ENCODE measurements at places on chromosomes 13 and 19.

DNA sequence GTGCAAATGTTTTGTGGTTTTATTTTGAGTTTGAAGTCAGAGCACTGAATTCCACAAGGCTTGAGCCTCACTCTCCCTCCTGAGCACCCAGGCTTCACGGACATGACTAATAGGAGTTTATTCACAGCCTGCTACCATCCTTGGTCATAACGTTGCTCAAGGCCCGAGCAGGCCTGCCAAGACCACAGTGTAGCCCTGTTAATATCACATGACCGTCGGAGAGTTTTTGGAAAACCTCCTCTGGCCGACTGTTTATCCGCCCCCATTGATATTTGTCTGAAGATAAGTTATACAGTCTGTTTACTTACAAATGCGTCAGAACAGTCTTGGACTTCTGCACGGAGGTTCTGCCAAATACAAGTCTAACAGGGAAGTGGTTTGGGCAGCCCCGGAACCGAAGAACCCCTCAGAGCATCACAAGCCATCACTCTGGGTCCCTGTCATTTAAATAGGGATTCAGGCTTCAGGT is 89.9 kb downstream of the COL4A2 start:
- DNase-seq, result no peak

DNA sequence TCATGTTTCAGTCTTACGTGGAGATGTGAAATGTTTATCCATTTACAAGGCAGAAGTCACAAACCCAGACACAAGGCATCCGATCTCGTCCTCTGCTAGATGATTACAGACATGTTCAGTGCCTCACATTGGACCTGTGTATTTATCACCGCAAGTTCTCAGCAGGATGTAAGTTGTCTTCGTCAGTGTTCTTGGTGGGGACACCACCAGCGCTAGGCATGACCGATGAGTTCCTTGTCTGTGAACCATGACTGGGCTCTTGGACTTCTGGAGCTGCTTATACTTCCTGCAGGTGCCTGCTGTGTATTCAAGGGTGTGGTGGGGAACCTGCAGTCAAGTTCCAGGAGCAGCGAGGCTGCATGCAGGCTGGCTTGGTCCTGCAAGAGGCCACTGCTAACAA is 105.4 kb downstream of the URI1 start:
- no peak for DNase-seq

DNA sequence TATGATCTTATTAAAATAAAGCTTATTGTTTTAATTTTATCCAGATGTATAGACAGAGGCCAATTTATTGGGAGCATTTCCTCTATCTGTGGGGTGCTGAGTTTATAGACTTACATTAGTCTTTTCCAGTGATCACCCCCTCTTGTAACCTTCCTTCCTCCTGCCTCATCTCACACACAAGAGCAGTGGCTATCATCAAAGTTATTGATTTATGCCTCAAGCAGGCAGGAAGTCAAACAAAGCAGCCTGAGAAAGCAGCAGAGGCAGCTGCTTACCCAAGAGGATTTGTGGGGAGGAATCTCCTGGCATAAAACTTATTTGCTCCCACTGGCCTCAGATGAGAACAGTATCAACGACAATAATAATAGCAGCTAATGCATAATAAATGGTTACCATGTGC is 26.3 kb upstream of the DCLK1 start:
- DNase-seq, result no peak

- no peak for DNase-seq
These were observed 921 bp upstream of the KLC3 start for GRCh38 chr19:45339629-45340028.

- DNase-seq, result no peak
These were observed 14.9 kb upstream of the FEM1A start for GRCh38 chr19:4776436-4777211.

GRCh38 chr13:41465898-41466320 is 8.6 kb downstream of the RGCC start:
- no peak for DNase-seq

DNA sequence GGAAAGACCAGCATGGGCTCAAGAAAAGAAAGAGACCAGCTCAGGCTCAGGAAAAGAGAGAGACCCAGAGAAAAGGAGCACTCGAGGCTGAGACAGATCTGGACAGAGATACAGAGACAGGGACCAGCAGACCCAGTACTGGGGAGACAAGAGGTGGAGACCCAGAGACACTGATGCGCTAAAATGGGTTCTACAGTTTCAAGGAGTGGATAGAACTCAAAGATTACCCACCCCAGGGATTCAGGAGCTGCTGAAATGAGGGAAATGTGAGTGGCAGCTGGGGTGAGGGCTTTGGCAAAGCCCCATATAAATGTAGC is 609 bp upstream of the ZSCAN18 start:
- DNase-seq, result no peak

GRCh38 chr13:46008631-46009030 is 43.9 kb downstream of the ZC3H13 start:
- DNase-seq, result no peak

DNA sequence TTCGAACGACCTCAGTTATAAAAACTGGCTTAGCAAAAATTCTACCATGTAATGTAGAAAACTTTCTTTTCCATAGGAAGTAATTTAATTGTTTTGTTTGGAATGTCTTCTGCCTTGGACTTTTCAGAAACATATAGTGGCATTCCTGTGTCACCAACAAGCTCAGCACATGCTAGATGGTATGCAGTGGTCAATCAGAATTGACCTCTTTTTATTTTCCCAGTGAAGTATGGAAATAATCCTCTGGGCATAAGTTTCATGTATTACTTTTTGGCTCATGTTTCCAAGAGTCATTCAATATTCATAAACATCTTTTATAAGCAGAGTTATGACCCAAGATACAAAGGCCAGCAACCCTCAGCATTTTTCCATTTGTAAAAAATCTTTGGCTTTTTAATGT is 33.6 kb downstream of the NALCN start:
- no peak for DNase-seq

DNA sequence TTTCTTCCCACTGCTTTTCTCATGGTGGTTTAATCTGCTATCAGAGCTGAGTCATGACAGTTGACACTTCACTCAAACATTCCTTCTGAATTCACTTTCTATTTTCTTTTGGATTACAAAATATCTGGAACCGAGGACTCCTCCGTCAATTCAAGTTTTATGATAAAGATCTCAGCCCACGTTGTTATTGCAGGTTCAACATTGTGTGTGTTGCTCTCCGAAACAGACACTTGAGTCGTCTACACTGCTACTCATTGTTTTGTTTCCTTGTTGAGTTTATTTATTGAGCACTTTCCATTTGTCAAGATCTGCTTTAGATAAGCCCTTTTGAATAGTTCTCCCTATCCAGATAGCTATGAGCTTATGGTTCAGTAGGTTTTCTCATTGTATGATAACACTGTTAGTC is 636.1 kb upstream of the GPC6 start:
- no peak for DNase-seq

DNA sequence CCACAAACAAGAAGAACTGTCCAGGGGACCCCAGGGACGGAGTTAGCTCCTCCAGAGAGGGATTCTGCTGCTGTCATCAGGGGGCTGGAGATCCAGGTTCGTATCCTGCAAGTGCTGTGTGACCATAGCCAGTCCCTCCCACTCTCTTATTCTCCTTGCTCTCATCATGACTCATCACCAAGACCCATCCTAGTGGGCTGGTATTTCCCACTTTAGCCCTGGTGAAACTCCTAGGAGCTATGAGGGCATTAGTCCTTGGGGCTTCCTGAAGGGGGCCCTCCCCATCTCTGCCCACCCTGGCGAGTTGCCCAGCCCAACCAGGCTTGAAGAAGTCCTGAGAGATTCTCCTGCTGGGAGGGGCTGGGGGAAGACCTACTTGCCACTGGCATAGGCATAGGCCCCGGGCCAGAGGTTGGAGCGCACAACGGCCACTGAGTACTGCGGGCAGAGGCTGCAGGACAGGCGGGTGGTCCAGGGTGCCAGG is 7.5 kb upstream of the DMWD start:
- no peak for DNase-seq

DNA sequence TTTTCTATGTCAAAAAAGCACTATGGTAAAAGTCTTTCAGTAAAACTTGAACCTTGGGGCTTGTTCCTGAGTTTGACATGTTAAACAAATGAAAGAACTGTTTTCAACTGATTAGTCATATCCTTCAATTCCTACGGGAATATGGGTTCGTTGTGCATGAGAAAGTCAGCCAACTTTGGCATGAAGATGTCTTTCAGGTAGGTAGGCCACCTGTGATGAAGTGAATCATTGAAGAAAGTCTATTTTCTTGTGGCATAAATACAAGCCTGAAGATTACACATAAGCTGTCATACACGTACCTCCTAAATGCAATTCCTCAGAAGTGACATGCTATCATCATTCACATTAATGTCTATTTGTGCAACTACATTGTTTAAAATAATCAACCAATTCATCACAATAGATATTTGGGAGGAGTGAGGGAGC is 513.0 kb downstream of the IRS2 start:
- no peak for DNase-seq

- no peak for DNase-seq
These were observed 3.3 kb downstream of the VSTM2B start for GRCh38 chr19:29528946-29529645.

GRCh38 chr19:54677217-54677616 is 14.4 kb downstream of the LILRB4 start:
- DNase-seq, result no peak

GRCh38 chr19:30556230-30556711 is 184.1 kb downstream of the ZNF536 start:
- no peak for DNase-seq

- DNase-seq, result no peak
These were observed 949 bp downstream of the RAB3A start for GRCh38 chr19:18202778-18203407.

DNA sequence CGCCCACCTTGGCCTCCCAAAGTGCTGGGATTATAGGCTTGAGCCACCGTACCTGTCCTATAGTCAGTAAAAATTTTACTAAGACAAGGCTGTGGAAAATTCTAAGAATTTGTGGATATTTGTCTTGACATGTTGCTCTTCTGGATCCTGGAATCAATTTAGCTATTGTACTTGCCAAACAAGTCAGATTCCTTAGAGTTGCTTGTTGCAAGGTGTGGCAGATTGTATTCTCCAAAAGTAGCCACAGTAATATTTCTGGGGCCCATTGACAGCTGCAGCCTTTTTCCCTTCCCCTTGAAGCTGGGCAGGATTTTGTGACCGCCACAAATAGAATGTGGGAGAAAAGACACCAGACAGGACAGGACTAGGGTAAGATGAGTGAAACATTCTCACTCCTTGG is 98.8 kb upstream of the TMTC4 start:
- no peak for DNase-seq

- DNase-seq, result no peak
These were observed 520.9 kb downstream of the KLF5 start for GRCh38 chr13:73579574-73580274.

GRCh38 chr13:102395939-102396338 is 5.9 kb downstream of the FGF14 start:
- DNase-seq, result no peak

- DNase-seq, result no peak
These were observed 97.2 kb downstream of the EPSTI1 start for GRCh38 chr13:42894765-42895243.

- no peak for DNase-seq
These were observed 459.1 kb upstream of the ATXN8OS start for GRCh38 chr13:69648340-69649062.
